ENCODE measurements at places on chromosomes 13 and 19. TPM values are rescaled to one million over a fixed set of nuclear protein-coding genes. Genes with fewer than 3 reads are reported as not detected.

Gene RASGRP4
- total RNA-seq = 2.0 TPM

DNA sequence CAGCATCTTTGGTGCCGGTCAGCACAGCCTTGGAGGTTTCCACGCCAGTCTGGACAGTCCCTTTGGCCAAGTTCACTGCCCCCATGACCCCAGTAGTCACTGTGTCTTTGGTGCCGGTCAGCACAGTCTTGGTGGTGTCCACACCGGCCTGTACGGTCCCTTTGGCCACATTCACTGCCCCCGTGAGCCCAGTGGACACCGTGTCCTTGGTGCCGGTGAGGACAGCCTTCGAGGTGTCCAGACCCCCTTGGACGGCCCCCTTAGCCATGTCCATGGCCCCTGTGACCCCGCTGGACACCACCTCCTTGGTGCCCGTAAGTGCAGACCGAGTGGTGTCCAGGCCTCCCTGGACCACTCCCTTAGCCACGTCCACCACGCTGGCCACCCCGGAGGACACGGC lies 5.0 kb downstream of the PLIN4 start:
- no peak overlapping the region for H3K4me3 ChIP-seq
- no peaks in the 10 kb centered on the region for H3K4me1 ChIP-seq
- H3K36me3 ChIP-seq = no peaks in the 10 kb centered on the region
- no peak for DNase-seq
- no peaks in the 10 kb centered on the region for H3K27me3 ChIP-seq

- no peaks in the 10 kb centered on the region for H3K36me3 ChIP-seq
- no peak overlapping the region for H3K27ac ChIP-seq
- no peak overlapping the region for H3K4me3 ChIP-seq
- H3K27me3 ChIP-seq = peaks cover 16% of the 10 kb centered on the region
Observed at GRCh38 chr19:40567750-40568494, 8.8 kb upstream of the SHKBP1 start.

Gene LYL1
- total RNA-seq = 2.5 TPM

Gene CELF5
- 0.24 TPM for total RNA-seq

GRCh38 chr13:97517967-97518366 lies 84.0 kb downstream of the RAP2A start:
- no peak for DNase-seq
- no peaks in the 10 kb centered on the region for H3K36me3 ChIP-seq
- H3K27ac ChIP-seq = no peak overlapping the region
- H3K4me1 ChIP-seq = no peaks in the 10 kb centered on the region

Gene ZNF730
- 0.51 TPM for total RNA-seq
